ENCODE measurements at places on chromosomes 5 and 9.
A peak's percentile ranks its signal among the peaks of the same experiment; 100 is the strongest.

GRCh38 chr5:34038390-34038789 is 4.6 kb downstream of the C1QTNF3 start:
- DNase-seq, result no peak

GRCh38 chr9:75876999-75877640 is 13.4 kb upstream of the PCSK5 start:
- DNase-seq, result no peak

DNA sequence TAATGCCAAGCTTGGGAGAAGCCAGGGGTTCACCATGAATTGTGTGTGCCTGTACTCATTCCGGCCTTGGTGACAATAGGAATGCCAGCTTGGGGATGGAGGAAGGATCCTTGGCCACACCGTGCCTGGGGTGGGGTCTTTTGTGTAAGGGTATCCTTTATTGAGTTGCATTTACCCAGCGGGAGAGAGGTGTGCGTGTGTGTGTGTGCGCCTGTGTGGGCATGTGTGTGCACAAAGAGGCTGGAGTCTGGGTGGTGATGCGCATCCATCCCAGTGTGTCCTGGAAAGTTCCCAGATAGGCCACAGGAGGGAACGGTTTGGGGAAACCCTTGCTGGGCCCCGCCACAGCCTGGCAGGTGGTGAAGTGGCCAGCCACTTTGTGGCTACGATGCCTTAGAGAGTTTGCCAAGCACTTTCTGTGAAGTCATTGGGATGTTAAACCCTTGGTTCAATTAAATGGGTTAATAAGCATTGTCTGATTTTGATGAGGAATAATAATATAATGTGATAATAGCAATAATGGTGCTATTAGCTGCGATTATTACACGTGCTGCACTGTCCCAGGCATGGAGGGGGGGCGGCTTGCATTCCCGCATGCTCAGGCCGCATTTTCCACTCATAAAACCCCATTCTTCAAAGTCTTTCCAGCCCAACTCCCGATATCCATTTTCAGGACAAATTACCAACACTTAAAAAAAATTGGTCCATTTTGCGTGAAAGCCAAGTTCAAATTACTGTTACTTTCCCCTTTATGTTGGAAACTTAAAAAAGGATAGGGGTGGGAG is 13.7 kb downstream of the PITX1 start:
- no peak for DNase-seq

DNA sequence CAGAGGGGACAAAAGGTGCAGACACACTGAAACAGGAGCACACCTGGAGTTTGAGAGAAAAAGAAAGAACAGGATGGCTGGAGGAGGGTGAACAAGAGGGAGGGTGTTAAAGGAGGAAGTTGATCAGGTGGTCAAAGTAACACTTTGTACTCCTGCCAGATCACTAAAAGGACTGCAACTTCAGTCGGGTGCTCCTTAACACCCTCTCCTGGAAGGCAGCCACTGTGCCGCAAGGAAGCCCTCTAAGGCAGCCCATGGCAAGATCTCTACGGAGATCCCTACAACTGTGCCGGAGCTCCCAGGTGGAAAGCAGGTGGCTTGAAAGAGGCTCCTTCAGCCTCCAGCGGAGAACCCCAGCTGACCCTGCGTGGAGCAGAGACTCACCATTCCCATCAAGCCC is 124.4 kb upstream of the MSX2 start:
- DNase-seq, result no peak

- no peak for DNase-seq
These were observed 90.5 kb downstream of the PCSK1 start for GRCh38 chr5:96342581-96342980.

- no peak for DNase-seq
These were observed 56.2 kb downstream of the TMOD1 start for GRCh38 chr9:97557606-97558095.

GRCh38 chr5:144598451-144599068 is 427.9 kb downstream of the KCTD16 start:
- DNase-seq, result no peak

DNA sequence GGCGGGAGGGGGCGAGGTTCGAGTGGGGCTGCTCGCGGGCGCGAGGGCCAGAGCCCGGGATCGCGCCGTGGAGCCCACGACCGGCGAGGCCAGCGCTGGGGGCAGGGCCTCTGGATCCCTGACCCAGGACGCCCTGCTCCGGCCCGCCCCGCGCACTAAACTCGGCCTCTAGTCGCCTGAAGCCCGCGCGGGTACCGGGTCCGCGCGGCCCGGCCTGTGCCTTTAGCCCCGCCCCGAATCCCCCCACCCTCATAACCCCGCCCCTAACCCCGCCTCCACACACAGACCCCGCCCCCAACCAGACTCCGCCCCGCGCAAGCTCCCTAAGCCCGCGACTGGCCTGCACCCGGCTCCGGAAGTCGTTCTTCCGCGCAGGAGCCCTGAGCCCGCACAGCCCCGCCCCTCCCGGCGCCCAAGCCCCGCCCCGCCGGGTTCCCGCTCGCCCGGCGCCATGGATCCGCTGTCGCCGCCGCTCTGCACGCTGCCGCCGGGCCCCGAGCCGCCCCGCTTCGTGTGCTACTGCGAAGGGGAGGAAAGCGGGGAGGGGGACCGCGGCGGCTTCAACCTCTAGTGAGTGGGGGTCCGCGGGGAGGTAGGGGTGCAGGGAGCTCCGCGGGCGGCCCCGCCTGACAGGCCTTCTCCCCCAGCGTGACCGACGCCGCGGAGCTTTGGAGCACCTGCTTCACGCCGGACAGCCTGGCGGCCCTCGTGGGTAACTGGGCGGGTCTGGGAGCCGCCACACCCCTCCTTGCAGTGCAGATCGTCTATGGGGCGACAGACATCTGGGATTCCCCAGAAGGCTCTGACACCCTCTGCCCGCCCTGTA is at the start of gene PAXX:
Gene PAXX, plus strand, starts transcription at position 430 of the 826 bp plus-strand sequence. Its CDS starts 22 bp downstream, at position 452.
- peak; percentile 99 for DNase-seq

DNA sequence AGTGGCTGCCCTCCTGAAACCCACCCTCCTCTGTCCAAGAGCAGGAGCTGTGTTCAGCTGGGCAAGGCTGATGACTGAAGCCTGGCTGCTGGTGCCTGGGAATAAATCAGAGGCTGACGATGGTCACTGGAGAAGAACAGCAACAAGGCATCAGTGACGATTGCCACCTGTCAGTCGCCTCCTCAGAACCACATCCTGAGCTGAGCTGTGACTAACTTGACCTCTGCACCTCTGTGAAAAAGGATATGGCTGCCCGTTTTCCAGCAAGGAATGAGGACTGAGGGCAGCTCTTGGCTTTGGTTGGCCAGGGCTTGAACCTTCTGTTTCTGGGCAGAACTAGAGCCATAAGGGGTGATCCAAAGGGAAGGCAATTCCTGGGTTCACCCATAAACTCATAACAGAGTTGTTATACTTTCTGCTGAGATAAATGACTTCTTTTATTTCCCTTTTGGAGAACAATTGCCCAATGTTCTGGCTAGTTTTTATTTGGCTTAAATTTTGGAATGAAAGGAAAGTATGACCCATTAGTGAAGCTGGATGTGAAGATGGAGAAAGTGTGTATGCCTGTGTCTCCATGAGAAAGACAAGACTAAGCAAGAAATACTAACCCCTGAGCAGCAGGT is 40.1 kb downstream of the TRIP13 start:
- DNase-seq, result no peak

DNA sequence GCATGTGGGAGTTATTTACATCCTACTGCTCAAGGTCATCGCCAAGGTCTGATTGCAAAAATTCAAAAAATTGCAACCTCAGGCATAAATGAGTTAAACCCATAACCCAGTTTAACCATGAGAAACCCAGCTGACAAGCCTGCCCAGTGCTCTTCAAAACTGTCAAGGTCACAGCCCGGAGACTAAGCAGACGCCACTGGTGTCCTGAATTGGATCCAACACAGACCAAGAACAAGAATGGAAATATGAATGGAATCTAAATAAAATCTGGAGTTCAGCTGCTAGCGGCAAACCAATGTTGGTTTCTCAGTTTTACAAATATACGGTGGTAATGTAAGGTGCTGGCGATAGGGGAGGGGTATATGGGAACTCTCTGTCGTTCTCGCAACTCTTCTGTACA is 201.5 kb upstream of the MVB12B start:
- no peak for DNase-seq

DNA sequence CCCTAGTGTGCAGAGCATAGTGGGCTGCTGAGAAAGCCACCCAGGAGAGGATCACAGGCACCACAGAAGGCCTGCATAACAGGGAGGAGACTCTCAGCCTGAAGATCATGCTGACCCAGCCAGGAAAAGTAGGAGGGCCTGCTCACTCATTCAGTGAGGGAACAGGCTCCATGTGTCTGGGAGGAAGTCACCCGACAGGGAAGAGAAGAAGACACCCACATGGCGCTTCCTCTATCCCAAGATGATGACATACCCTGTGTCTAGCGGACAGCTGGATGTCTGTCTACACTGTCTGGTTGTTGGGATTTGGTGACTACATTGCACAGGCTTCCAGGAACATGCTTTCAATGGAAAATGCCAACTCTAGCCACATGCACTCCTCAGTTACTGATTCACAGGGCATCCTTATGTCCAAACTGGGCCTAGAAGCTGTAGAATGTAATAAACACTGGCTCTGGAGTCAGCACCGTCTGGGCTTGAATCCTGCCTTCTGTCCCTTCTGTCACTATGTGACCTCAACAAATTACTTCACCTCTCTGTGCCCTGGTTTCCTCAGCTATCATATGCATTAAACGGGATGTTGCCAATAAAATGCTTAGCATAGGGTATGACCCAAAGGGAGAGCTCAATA is 47.6 kb downstream of the KLHL3 start:
- DNase-seq, result no peak

- no peak for DNase-seq
These were observed 162.9 kb upstream of the NMUR2 start for GRCh38 chr5:152568016-152568415.

DNA sequence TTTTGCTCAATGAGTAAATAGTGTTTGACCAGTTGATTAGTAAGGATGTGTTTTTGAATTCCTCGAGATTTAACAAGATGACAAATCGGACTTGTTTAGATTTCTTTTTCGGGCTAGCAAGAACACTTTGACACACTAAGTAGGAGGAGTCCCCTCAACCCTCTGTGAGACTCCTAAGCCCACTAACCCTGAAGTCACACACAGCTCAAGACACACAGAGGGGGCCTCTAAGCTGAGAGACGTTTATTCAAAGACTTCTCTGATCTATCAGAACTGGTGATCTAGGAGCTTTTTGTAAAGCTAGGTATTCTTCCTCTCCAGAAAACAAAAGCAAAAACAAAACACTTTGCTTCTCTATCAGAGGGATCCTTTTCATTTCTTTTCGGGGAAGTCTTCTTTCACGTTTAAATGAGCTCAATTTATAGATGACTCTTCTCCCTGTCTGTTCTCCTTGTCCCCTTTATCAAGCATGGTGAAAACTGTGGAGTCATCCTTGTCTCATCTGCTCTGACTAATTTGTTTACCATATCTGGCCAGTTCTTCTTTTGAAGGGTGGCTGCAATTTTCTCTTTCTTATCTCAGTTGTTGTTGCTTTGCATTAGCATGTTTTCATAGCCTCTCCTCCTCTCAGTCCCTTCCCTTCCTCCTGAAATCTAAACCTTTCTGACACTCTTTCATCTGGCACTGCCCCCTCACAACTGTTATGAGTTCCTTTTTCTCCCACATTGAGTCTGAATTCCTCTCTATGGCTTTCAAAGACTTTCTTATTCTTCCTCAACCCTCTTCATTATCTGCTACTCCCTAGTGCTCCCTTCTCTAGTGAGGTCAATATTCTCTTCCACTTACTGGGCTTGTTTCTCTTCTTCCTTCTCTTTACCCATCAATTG is 68.5 kb upstream of the RAI14 start:
- DNase-seq, result no peak
